Frontal cortex (tissue), 4 donors: ENCODE measurements at places on chromosomes 16 and 17.

DNA sequence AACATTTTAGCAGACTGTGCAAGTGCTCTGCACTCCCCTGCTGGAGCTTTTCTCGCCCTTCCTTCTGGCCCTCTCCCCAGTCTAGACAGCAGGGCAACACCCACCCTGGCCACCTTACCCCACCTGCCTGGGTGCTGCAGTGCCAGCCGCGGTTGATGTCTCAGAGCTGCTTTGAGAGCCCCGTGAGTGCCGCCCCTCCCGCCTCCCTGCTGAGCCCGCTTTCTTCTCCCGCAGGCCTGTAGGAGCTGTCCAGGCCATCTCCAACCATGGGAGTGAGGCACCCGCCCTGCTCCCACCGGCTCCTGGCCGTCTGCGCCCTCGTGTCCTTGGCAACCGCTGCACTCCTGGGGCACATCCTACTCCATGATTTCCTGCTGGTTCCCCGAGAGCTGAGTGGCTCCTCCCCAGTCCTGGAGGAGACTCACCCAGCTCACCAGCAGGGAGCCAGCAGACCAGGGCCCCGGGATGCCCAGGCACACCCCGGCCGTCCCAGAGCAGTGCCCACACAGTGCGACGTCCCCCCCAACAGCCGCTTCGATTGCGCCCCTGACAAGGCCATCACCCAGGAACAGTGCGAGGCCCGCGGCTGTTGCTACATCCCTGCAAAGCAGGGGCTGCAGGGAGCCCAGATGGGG lies 3.1 kb downstream of the GAA start:
- DNase-seq, result no peak

- no peak for DNase-seq
These were observed 222.9 kb upstream of the ERCC4 start for GRCh38 chr16:13697013-13697412.

DNA sequence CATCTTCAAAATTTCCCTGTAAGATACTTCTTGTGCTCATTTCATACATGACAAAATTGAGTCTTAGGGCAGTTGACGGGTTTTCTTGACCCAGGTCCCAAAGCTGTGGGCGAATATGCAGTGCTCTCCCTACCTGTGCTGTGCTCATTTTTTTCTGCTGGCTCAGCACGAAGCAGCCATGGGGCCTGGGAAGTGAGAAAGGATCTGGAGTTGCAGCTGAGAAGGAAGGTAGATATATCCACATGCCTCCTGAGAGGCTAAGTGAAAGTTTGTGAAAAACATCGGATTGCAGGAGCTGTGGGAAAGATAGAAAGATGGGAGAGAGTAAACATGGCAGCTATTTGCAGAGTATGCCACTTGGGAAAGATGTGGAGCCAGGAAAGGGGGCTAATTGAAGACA lies 42.9 kb upstream of the MON1B start:
- DNase-seq, result no peak

GRCh38 chr17:34798581-34798980 lies 162.7 kb downstream of the CCT6B start:
- no peak for DNase-seq

- no peak for DNase-seq
These were observed 11.6 kb downstream of the ADAM11 start for GRCh38 chr17:44770166-44770925.

GRCh38 chr16:19203374-19203966 lies 35.4 kb downstream of the SYT17 start:
- DNase-seq, result no peak
